ENCODE measurements at places on chromosomes 6 and 20.

DNA sequence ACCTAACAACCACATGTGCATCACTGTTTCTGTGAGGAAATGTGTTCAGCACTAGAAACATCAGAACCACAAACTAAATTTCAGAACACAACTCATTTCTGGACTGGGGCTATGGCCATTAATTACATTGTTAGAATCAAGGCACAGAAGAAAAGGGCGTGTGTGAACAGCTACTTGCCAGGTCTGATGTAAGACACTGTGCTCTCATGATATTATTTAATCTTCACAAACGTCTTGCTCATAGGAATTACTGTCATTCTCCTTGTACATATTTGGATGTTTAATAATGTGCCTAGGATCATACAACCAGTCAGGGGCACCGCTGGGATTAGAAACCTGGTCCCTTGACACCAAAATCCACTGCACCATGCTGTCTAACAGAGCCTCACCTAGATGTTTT, 14.8 kb downstream of the ADGRF1 start:
- DNase-seq = no peak

- DNase-seq = no peak
Observed at GRCh38 chr6:102759415-102759814, 1365.9 kb downstream of the GRIK2 start.

GRCh38 chr20:3996399-3996798, 19.0 kb downstream of the RNF24 start:
- DNase-seq = no peak

DNA sequence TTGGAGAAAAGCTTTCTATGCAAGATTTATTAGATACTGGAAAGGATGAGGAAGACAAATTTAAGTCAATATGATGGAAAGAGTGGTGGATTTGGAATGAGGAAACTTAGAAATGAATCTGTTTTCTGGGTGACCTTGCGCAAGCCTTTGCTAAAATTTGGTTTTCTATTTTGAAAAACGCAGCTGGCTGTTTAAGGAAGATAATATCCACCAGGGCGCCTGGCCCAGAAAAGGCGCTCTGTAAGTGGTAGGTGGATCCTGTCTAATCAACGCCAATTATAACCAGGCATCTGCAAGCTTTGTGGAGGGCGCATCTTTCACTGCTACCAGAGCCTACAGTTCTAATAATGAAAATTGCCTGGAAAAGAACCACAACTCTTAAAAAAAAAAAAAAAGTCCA, 398 bp upstream of the SPATS1 start:
- no peak for DNase-seq

DNA sequence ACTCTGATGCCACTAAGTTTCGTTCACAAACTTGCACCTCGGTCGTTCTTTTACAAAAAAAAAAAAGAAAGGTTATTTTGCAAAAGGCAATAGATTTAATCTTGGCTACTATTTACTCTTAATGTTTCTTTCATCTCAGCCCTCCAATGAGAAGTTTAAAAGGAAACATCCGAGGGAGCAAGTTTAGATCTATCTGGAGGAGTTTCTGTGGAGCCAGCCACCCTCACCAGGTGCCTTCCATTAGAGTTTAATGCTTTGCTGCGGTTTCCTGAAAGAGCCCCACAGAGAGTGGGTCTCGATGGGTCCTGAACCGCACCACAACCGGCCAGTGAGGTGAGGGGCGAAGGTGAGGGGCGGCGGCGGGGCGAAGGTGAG, 632 bp downstream of the PRKN start:
- no peak for DNase-seq

GRCh38 chr6:16196260-16196983, 42.0 kb upstream of the GMPR start:
- no peak for DNase-seq

- no peak for DNase-seq
Observed at GRCh38 chr6:26071135-26071534, 16.1 kb upstream of the HFE start.

DNA sequence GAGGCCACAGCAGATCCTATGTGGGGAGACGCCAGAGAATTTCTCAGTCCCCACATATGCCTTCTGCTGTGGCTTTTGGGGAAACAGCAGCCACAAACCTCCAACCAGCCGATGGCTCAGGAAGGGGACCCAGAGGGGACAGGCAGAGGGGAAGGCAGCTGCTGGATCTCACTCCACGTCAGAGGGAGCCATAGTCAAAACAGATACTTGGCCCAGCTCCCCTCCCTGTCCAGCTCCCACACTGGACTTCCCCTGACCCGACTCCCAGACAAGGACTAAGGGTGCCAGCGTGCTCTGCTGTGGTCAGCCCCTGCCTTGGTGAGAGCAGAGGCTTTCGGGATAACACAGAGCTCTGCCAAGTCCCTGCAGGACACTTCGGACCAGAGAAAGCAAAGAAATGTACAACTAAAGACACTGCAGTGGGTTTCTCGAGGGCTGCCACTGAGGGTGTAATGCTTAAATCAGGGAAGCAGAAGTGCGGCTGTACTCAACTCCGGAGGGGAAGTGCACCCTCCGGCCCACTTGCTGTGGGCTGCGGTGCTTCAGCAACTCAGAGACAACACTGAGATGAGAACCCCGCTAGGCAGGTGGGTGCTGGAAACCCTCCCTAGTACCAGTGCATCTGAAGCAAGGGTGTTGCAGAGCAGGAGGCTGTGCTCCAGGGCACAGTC, 47.2 kb downstream of the RRBP1 start:
- DNase-seq = no peak

- no peak for DNase-seq
Observed at GRCh38 chr20:23497536-23497935, 6.6 kb downstream of the CST8 start.

- DNase-seq = no peak
Observed at GRCh38 chr6:124080483-124080882, 276.8 kb downstream of the NKAIN2 start.

DNA sequence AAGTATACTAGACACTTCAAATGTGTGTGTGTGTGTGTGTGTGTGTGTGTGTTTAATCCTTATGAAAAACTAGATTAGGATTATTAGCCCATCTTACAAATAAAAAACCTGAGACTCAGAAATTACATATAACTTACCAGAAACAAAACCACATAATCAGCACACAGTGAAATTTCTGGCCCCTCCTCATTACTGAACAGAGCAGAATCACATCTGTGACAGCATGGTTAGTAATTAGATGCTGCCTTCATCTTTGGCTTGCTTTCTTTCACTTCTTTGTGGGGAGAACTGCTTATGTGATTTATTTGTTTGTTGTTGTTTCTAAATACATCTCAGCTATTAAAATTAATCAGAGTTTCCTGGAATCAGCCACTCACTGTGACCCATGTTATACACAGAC, 267.1 kb downstream of the TENT5A start:
- DNase-seq = no peak

DNA sequence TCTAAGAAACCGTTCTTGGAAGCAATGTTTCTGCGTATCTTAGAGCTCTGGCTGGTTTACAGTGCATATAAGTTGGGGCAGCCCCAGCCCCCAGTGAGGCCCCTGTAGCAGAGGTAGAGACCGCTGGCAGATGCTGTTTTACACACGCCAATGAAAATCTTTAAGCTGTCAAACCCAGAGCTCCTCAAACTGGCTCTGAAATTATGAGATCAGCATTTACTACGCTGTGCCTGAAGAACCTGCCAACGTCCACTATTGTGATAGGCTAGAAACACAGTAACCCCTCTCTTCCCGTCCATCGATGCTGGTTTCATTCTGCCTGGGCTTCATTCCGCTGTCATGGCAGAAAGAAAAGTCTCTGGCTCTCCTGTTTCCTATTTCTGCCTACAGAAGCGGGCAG, 160.6 kb downstream of the SMOC2 start:
- no peak for DNase-seq

GRCh38 chr20:35063168-35063567, 29.4 kb downstream of the TRPC4AP start:
- DNase-seq = no peak

DNA sequence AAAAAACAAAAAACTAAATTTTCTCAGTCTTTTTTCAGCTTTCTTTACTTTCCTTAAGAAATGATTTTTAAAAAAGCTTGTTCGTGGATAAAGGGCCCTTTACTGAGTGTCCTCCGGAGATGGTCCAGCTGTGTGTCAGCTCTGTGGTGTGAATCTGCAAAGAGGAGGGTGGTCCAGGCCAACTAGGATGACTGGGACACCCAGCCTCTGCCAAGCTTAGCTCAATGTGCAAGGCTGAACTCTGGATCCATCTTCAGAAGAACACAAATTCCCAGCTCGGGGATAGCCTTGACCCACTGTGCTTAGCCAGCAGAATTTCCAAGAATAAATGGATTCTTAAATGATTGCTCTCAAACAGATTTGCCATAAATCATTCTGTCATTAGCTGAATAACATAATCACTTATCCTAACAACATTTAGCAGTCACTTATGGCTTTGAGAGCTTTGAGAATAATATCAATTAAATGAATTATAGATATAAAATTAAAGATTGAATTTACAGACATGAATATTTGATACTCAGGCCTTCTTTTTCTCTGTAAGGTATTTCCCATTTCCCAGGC, 14.2 kb upstream of the CALHM5 start:
- DNase-seq = no peak

- DNase-seq = no peak
Observed at GRCh38 chr6:158369241-158369640, 57.0 kb downstream of the TULP4 start.

GRCh38 chr6:52549428-52549827, 27.4 kb downstream of the TRAM2 start:
- DNase-seq = no peak

DNA sequence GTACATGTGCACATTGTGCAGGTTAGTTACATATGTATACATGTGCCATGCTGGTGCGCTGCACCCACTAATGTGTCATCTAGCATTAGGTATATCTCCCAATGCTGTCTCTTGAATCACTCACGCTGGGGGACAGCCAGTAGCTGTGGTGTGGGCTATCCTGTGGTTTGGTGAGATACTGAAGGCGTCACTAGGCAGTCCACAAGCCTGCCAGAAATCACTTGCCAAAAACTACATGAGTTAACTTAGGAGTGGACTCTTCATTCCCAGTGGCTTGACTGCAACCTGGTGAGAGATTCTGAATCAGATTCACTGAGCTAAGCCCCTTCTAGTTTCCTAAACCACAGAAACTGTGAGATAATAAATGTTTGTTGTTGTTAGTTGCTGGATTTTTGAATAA, 191.3 kb downstream of the TSHZ2 start:
- no peak for DNase-seq

GRCh38 chr6:111417181-111417585, 65.8 kb downstream of the REV3L start:
- no peak for DNase-seq

GRCh38 chr20:22794200-22794599, 209.8 kb upstream of the FOXA2 start:
- no peak for DNase-seq

- DNase-seq = no peak
Observed at GRCh38 chr20:50815162-50815989, 20.5 kb downstream of the BCAS4 start.

DNA sequence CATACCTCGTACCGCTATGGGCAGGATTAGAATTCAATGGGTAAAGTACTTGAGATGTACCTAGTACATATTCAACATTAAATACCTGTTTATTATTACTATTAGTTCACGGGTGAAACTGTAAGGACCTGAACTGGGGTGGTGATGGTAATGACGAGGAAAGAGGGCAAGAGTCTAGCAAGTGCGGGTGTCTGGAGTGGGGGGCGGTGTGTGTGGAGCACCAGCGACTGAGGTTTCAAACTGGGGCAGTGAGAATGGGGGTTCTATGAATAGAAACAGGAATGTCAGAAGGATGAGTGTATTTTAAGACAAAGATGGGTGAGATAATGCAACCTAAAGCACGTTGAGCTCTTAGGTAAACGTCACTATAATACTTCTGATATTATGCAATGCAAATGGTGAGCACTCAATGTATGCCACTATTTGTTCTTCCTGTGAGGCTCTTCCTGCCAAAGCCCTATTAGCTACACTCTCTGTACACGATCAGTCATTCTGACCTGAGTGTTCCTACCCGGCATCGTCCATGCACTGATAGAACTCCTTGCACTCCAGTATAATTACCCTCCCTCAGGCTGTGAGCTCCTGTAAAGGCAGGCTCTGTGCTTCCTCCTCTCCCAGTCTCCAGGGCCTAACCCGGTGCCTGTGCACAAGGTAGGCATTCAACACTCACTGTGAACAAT, 55.0 kb downstream of the ALDH5A1 start:
- no peak for DNase-seq

GRCh38 chr20:29744071-29744470, 1513.4 kb upstream of the DEFB115 start:
- DNase-seq = no peak

DNA sequence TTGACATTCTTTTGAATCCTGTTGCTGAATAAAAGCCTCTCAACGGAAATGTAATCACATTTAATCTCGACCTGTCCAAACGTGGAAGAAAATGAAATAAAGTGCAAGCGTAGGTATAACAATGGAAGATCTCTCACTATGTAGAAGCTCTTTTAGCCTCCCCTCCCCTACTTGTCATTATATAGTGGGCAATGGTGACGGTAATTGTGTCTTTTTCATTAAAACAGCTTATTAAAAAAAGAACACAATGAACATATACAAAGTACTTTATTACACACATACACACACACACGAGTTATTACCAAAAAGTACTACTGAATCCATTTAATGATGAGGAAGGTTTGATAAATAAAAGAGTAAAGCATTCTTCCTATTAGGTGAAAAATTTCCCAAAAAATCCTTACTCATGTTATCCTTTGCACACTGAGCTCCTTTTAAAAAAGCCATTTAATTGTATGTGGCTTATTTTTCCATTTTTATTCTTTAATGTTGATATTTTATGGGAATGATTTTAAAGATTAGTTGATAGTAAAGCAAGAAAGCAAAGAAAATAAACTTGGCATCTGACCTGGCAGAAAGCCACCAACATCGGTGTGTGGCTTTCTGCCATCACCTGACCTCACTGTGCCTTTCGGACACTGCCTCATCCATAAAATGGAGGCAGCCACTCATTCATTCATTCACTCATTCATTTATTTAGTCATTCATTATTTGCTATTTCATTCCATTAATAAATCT, 493 bp upstream of the SGK1 start:
- DNase-seq = no peak

DNA sequence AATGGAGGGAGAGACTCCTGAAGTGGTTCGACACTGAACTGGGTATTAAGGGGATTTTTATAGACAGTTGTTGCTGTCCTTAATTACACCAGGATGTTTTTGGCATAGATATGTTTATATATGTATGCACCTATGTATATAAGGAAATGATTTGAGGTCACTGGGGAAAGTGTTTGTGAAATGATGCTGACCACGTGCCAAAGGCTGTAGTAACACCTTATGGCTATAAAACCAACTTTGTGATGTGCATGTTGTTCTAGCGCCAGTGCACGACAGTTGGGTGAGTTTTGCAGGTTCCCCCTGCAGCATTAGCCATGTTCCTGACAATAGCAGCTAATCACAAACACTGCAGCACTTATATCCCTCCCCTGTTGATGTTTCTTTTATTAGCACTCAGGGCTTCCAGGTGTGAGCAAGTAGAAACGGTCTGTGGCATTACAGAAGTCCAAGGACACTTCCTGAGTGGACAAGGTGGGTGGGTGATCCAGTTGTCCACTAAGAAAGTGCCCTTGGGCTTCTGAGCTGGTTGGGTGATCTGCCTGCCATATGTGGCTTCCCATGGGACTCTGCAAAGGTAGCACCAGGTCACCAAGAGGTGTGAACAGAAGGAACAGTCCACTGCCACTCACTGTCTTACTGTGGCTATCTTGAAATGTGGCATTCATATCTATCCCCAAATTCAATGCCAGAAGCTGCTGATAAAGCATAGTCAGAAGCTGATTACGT, 63.0 kb upstream of the RBM24 start:
- DNase-seq = no peak

GRCh38 chr6:33875141-33875581, 71.4 kb upstream of the MLN start:
- DNase-seq = no peak
